Activated naive CD8-positive, alpha-beta T cell treated with anti-CD3 and anti-CD28 coated beads, Interleukin-2, amount 50 U/mL, for 16 hours (primary cell): ENCODE measurements at places on chromosomes 2 and 18.

DNA sequence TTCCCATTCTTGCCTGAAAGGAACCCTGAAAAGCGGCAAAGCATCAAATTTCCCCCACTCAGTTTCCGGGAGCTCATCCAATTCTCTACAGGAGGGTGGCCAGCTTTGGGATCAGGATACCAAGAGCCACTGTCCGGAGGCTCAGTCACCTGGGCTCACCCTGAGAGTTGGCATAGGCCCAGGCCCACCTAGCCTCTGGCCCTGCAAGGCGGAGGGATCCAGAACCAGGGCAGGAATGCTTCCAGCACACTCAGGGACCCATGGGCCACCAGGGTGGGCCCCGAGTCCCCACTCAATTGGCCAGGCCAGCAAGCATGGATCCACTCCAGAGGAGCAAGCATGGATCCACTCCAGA, 432.9 kb upstream of the MYT1L start:
- no peak for DNase-seq

GRCh38 chr2:44713170-44713569, 228.3 kb upstream of the SIX3 start:
- no peak for DNase-seq

DNA sequence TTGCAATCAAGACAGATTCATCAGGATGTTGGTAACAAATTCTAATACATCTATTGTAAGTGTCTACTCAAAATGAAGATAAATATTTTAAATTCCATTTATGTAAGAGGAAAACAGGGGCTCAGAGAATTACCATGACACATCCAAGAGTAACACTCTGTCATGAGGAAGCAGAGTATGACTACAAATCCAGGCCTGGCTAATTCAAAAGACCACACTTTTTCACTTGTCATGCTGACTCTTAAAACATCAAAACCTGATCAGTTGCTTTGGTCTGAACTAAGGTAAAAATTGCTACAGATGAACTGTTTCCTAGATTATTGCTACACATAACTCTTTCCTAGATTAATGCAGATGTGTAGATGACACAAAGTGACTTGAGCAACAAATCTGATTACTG, 880.6 kb downstream of the TSN start:
- DNase-seq = no peak

GRCh38 chr18:44298566-44298965, 382.1 kb upstream of the SETBP1 start:
- no peak for DNase-seq

DNA sequence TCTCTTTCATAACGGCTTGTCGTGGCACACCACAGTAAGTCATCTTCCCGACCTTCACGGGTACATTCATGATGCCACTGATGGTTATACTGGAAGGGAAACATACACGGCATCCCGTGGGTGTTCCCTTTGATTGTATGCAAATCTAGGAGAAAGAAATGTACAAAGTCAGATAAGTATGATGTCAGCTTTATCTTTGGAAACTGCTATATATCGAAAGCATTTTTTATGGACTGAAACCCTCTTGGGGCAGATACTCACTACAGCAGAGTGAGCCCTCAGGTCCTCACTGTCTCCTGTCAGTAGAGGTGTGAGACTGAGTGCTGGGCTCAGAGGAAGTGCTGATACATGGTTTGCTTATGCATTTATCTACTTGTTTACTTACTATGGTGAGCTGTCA, 20.4 kb downstream of the PLA2R1 start:
- DNase-seq = no peak

GRCh38 chr2:43004879-43005244, 212.5 kb upstream of the HAAO start:
- DNase-seq = no peak

DNA sequence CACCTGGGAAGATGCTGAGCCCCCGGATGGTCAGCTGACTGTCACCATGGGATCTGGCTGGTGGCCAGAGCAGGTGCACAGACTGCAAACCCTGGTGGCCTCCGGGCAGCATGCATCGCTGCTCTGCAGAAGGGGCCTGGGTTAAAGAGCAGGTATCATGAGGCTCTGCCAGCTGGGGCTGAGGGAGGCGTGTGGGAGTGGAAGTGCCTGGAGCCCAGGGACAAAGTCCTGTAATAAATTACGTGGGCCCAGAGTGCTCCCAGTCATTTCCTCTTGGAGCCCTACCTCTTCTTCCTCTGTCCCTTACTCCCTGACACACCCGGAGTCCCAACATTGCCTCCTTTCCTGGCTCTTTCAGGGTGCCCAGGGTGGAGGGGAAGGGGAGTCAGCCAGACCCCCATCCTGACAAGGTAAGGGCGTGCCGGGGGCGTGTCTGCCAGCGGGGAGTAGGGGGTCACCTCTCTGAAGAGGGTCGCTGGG, at the start of gene MYO7B:
TSS of gene MYO7B (plus strand) at position 262 of the 480 bp plus-strand sequence. CDS start 24,040 bp downstream, outside the sequence.
- DNase-seq = no peak

GRCh38 chr2:232839411-232840079, 30.5 kb upstream of the SNORC start:
- DNase-seq = no peak

GRCh38 chr2:233469261-233470010, 97.1 kb downstream of the USP40 start:
- DNase-seq = no peak
